ENCODE measurements at places on chromosomes 4 and X.

DNA sequence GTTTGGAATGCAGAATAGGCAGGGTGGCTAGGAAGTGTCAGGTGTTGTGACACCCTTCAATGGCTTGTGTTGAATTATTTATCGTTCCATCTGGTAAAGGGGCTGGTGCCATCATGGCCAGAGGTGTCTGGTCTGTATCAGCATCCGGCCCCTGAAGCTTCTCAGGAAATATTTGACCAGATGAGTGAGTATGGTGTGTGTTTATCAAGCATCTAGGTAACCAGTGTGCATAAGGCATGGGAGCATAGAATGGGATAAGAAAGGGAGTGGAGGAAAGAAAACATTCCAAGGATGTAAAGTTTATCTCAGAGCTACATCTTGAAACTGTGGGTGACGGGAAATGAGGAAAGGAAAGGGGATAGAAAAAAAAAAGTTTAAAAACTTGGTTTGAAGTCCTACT, 109.4 kb downstream of the KLHL4 start:
- DNase-seq: no peak

DNA sequence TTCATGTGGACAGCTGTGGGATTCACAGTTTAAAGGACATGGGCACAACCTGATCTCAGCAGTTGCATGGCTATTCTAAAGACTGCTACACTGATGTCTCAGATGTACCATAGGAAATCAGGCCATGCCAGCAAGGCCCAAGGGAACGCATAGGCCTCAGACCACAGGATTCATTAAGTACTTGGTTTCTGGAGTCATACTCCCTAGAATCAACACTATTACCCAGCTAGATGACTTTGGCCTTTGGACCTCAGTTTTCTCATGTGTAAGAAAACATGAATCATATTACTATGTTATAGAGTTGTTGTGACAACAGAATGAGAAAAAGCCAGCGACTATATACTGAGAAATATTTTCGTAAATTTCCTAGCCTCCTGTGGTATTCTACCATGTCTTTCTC, 67.9 kb downstream of the NHS start:
- no peak for DNase-seq

- no peak for DNase-seq
Observed at GRCh38 chr4:128802680-128803628, 6.5 kb upstream of the JADE1 start.

GRCh38 chr4:17168571-17168970, 270.1 kb upstream of the LDB2 start:
- DNase-seq: no peak

- no peak for DNase-seq
Observed at GRCh38 chr4:25253071-25253445, 19.2 kb downstream of the PI4K2B start.

DNA sequence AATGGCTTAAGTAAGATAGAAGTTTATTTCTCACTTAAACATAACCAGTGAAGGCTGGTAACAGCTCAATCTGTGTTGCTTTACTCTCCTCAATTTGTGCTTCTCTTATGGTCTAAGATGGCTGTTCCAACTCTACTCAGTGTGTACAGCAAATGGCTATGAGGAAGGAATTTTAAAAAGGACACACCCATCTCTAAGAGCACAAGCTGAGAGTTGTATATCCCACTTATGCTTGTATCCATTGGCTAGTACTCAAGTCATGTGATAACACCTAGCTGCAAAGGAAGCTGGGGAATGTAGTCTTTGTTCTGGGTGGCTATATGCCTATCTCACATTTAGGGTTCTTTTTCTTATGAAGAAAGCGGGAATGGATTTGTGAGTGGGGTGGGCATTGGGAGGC, 63.3 kb downstream of the GPAT3 start:
- DNase-seq: no peak

DNA sequence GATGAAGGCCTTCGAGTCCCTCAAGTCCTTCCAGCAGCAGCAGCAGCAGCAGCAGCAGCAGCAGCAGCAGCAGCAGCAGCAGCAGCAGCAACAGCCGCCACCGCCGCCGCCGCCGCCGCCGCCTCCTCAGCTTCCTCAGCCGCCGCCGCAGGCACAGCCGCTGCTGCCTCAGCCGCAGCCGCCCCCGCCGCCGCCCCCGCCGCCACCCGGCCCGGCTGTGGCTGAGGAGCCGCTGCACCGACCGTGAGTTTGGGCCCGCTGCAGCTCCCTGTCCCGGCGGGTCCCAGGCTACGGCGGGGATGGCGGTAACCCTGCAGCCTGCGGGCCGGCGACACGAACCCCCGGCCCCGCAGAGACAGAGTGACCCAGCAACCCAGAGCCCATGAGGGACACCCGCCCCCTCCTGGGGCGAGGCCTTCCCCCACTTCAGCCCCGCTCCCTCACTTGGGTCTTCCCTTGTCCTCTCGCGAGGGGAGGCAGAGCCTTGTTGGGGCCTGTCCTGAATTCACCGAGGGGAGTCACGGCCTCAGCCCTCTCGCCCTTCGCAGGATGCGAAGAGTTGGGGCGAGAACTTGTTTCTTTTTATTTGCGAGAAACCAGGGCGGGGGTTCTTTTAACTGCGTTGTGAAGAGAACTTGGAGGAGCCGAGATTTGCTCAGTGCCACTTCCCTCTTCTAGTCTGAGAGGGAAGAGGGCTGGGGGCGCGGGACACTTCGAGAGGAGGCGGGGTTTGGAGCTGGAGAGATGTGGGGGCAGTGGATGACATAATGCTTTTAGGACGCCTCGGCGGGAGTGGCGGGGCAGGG, 568 bp downstream of the HTT start:
- peak; percentile 50 for DNase-seq

GRCh38 chr4:81712714-81713113, 241.0 kb upstream of the RASGEF1B start:
- no peak for DNase-seq

GRCh38 chr4:68434277-68434676, 13.0 kb upstream of the TMPRSS11E start:
- no peak for DNase-seq

- no peak for DNase-seq
Observed at GRCh38 chr4:24032371-24032989, 142.6 kb upstream of the PPARGC1A start.

GRCh38 chr4:114250439-114250891, 271.0 kb upstream of the ARSJ start:
- no peak for DNase-seq

DNA sequence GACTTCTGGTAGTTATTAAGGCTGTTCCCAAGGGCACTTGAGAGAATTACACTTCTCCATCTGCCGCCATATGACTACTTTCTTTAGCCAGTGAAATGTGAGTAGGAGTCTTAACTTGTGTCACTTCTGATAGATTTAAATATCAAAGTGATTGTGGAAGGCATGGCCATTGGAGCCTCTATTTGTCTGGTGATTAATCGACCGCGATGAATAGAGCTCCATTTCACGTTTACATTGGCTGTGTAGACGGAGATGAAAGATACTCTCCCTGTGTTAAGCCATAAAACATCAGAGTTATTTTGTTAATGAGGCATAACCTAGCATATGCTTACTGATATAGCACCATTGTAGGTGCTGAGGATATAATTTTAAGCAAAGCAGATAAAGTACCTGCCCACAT, 852.4 kb downstream of the CCSER1 start:
- DNase-seq: no peak

DNA sequence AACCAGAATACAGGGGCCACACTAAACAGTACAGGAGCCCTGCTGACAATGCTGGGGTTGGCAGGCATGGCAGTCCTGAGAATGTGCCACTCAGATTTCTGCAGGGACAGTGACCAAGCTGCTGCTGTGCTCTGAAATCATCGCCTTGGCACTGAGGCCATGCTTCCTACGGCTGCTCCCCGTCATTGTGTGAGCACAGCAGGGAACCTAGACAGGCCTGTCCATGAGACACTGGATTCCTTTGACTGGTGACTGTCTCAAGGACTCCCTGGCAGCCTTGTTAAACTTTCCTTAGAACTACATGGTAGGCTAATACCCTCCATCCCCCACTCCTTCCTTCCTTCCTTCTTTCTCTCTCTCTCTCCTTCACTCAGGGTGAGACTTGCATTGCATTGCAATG, 111.4 kb downstream of the LUZP4 start:
- DNase-seq: no peak

GRCh38 chrX:153827903-153828302, 2.4 kb downstream of the PDZD4 start:
- no peak for DNase-seq

- no peak for DNase-seq
Observed at GRCh38 chr4:156820931-156821330, 150.7 kb downstream of the PDGFC start.

DNA sequence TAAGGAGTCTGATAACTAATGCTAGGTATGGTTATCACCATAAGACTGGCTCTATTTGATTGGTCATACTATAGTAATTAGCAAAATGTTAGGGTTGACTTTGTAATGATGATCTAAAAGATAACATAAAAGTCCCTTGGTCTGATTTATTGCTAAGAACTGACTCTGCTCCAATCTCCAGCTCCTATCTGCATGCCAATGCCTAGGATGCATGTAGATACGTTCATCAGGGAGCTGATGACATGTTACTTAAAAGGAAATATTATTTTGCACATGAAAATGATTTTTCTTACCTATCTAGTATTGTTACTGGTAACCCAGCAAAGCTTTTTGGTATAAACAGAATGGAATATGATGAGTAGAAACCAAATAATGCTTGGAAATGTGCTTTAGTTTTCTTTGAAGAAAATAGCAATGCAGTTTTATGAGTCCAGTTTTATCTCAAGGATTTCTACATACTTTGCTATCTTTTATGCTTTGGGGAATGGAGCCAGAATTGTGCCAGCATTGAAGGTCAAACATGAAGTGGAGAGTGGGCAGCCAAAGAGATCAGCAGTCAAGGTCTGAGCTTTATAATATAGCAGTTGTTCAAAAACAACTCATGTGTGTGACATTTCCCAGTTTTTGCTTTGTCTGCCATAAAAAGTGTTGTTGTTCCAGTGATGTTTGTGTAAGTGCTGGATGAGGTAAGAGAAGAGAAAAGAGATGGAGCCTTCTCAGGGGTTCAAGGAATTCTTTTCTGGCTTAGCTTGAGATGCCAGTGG, 121.0 kb downstream of the ARHGAP24 start:
- no peak for DNase-seq

GRCh38 chrX:153401133-153401764, at the start of gene PNMA6E:
TSS of gene PNMA6E (minus strand) at chrX:153401350. CDS start at chrX:153398849, 2,501 bp downstream.
- DNase-seq: no peak

DNA sequence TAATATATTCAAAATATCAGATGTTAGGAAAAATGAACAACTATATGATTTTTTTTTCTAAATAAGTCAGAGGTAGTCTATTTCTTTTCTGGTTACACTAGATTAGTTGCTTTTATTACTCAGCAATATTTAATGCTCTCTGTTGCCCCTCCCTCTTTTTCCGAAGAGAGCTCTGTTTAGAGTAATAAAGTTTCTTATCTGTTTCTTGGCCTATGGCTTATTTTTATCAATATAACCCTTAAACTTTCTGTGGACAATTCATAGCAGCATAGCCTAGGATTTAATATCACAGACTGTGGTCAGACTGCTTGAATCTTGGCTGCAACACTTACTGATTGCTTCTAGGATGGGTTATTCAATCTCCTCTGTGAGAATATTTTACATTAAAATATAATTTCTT, 2315.4 kb upstream of the AGA start:
- no peak for DNase-seq

GRCh38 chr4:173211222-173211621, 42.6 kb downstream of the GALNT7 start:
- no peak for DNase-seq

DNA sequence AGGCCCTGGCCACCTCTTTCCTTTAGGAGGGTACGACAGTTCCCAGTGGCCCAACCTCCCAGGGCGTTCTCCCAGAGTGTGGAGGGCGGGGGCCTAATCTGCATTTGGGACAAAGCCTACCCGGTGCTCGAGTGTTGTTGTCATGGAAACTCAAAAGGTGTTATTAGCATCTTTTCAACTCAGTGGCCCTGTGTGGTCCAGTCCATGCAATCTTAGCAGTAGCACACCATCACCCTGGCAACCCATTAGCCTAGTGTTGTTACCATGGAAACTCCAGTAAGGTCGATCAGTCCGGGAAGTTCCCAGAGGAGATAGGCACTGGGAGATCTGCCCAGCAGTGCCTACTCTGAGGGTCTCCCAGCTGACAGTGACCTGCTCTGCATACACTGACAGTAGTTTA, 20.2 kb downstream of the APLN start:
- no peak for DNase-seq

DNA sequence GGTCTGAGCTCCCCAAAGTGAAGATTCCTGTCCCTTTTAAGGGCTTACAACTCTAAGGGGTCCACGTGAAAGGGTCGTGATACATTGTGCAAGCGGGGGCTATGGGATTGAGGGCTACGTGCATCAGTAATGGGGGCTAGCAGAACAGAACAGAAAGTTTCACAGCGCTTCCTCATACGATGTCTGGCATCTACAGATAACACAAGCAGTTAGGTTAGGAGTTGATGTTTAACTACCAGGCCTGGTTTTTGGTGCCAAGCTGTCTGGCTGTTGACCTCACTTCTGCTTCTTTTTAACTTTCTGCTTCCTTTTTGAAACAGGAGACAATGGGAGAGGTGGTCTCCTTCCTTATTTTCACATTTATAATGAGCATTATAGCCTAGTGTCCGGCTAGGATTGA, 368.6 kb upstream of the CXorf51A start:
- no peak for DNase-seq

DNA sequence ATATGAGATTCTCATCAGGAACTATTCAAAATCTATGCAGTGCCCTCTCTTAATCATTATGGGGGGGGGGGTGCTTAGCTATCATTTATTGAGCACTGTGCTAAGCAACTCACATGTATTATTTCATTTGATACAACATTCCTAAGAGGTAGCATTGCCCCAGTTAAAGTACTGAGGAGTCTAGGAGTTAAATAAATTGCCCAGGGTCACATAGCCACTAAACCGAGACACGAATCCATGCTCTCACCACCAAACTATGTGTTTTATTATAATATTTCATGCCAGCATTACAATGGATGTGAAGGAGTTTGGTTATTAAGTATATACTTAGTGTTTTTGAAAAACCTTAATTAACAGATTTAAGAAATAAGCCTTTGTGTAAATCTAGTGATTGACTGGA, 131.4 kb downstream of the CBR4 start:
- DNase-seq: no peak

DNA sequence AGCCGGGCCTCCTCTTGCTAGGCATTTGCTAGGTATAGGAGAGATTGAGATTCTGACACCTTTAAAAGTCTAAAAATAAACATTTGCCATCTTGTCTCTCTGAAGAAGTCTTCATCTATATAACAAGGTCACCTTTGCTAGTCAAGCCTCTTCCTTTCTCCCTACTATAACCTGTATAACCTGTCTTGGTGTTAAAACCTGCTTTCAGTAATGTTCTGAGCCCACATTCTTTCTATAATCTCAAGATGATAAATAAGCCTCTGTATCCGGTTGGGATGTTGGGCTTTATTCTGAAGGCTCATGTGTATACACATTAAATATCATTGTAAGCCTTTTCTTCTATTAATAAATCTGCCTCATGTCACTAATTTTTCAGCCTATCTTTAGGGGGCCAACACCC, 10.2 kb downstream of the ASIC5 start:
- no peak for DNase-seq

DNA sequence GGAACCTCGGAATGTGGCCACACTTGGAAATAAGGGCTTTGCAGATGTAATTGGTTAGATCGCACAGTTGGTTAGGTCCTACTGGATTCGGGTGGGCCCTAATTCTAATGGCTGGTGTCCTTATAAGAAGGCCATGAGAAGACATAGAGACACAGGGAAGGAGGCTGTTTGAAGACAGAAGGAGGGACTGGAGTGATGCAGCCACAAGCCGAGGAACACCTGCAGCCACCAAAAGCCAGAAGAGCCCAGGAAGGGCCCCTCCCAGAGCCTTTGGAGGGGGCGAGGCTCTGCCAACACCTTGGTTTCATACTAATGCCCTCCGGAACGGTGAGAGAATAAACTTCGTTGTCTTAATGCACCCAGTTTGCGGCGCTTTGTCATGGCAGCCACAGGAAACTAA, 47.0 kb downstream of the EVC start:
- no peak for DNase-seq

Measured in GF-D8 (cell line).